Fibroblast of the aortic adventitia (primary cell): ENCODE measurements at places on chromosomes 7 and 10. TPM values are rescaled to one million over a fixed set of nuclear protein-coding genes. Genes with fewer than 3 reads are reported as not detected.
A peak's percentile ranks its signal among the peaks of the same experiment; 100 is the strongest.

DNA sequence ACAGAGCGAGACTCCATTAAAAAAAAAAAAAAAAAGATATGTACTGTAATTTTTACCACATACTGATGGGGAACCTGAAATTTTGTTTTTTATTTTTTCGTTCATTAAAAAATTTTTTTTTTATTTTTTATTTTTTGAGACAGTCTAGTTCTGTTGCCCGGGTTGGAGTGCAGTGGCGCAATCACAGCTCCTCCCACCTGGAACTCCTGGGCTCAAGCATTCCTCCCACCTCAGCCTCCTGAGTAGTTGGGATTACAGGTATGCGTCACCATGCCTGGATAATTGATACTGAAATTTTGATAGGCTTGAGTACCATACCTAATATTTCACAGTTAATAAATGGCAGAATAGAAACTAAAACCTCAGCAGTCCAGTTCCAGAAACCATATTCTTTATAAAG is 20.9 kb upstream of the HELLS start:
- DNase-seq: no peak

DNA sequence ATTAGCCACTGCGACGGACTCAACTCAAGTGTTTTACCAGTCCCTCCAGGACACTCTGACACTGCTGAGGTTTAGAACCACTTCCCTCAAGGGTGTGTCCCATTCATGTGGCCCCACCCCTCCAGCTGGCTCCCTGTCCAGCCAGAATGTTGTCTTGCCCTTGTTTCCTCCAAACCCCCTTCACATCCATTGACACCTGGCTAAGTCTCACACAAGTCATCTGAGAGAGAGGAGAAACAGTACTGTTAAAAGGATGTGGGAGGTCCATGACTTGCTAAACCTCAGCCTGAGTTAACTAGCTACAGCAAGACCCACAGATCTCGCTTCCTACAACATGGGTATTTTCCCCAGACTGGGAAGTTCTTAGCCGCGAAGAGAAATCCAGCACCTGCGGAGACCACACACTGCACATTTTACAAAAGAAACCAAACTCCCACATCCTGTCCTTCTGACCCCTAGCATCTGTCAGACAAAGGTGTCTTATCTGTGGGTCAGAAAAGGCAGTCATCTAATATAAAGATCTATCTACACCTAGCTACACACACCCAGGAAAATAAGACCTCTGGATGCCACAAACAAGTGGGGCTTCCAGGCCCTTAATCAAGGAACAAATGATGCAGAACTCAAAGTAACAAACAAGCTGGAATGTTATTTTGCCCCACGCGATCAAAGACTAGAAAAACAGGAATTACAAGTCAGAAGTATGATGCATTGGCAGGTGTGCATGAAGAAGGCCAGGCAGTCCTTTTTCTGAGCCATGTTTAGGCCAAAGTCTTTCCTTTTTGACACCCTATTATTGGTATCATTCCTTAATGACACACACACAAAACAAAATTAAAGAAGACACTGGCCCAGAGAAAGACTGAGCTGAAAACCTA is 13.9 kb downstream of the OSBPL3 start:
- no peak for DNase-seq

DNA sequence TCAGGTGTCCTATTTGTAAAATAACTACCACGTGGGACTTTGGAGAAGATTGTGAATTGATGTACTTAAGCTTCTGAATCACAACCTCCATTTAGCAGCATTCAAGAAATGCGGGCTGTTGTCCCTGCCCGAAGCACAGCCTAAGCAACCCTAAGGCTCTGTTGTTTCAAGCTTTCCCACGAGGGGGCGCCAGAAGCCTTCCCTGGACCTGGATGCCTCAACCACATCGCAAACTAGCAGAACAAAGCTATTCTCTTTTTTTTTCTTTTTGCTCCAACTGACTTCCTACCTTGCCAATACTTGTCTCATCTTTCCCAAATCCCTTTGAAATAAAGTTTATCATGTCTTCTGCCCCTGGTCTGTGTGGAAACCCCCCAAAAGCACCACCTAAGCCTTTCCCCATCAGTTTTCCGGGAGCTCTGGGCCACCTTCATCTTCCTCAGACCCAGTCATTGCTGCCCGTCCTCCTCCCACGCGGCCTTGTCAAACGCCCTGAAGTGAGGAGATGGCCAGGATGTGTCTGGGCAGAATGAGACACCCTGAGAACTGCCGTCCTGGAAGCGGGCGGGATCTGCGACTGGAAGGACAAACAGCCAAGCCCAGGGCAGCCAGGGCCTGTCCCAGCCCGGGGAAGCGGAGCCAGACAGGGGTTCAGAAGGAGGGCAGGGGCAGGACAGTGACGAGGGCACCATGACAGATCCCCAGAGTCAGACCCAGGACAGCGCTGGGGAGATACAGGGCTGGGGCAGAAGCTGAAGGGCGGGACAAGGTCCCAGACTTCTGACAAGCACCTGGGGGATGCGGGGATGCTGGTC is 112.7 kb downstream of the SLIT1 start:
- peak; percentile 83 for DNase-seq

DNA sequence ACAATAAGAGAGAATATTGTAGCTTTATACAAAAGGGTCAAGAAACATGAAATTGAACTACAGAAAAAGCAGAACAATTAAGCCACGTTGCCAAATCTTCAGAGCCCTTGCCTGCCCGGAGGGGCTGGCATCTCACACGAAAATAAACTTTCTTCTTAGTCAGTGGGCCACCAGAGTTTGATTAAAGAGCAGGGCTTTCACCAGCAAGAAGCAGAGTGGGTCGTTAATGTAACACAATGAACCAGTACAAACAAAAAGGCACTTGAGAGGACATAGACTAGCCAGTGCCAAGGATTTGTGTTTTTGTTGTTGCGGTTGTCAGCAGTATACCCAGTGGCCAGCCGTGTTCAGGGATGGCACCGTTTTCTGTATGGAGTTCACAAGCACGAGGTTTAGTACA is 155.4 kb downstream of the NRP1 start:
- DNase-seq: no peak

GRCh38 chr7:140349144-140349771 is 49.1 kb downstream of the SLC37A3 start:
- DNase-seq: peak; percentile 69

CCDC186 gene
- 14.6 and 28.9 TPM in 2 replicates for total RNA-seq
